T-helper 2 cell treated with Interferon-gamma antibody and Interleukin-4, amounts not matched to agents 5 μg/mL and 100 μg/mL, for 36 hours (primary cell): ENCODE measurements at places on chromosomes 12 and 14.

- DNase-seq, result no peak
These were observed 66.6 kb downstream of the DAAM1 start for GRCh38 chr14:59254911-59255545.

GRCh38 chr12:57725851-57726150 lies 12.7 kb downstream of the AGAP2 start:
- no peak for DNase-seq

DNA sequence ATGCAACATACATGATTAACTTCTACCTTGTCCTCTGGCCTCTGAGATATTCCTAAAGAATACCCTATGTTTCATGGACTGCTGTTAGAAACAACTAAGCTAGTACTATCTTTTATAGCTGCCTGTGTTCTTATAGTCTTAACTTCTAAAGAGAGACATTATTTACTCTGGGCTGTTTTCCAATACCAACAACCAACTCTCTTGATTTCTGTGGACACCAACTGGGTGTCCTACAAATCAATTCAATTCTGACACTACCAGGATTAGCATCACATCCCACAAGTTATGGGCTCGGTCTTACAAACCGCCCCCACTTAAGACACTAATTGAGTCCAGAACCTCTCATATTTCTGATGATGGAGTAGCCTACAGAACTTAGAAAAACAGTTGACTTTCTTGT lies 8.3 kb downstream of the XPOT start:
- no peak for DNase-seq

DNA sequence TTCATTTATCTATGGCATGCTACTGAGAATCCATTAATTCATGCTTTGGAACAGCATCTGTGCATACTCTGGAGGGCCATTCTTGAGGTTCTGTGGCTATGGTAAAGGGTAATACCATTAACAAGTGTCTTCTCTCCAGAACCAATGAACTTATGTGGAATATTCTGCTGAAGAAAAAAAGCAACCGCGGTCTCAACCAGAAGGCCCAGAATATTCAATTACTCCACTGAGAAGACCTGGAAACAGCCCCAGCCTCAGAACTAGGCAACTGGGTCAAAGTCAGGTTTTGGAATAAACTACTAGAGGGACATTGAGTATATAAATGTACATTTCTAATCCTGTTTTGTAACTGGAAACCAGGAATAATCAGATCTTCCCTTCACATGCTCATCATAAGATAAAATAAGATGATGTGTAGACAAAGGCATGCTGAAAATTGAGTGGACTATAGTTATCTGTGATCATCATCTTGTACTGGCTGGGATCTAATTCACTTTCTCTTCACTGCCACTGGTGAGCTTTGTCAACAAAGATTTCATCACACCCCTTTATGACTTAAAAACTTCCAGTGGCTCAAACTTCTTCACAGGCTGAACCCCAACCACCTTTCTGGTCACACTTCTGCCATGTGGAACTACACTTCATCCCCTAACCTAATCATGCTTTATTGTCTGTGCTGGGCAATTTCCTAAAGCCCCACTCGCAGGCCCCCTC lies 6.0 kb downstream of the SPTB start:
- no peak for DNase-seq

DNA sequence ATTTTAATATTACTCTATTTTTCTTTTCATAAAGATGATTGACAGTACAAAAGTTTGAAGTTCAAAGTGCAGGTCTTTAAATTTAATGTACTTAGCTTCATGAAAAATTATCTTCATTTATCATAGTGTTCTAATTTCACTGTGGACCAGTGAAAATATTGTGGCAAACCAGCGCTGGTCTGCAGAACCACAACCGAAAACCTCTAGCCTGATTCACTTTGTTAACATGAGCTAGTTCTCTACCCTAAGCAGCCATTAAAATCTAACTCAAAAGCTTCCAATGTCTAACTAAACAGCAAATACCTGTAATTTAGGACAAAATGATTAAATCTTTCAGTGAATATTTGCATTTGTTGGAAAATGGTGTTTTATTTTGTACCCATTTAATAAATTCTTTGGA lies 161.1 kb upstream of the TMTC2 start:
- no peak for DNase-seq

GRCh38 chr12:79983986-79984620 lies 49.2 kb upstream of the PPP1R12A start:
- DNase-seq, result no peak

GRCh38 chr12:49567302-49567610 lies 686 bp downstream of the MCRS1 start:
- DNase-seq, result no peak

DNA sequence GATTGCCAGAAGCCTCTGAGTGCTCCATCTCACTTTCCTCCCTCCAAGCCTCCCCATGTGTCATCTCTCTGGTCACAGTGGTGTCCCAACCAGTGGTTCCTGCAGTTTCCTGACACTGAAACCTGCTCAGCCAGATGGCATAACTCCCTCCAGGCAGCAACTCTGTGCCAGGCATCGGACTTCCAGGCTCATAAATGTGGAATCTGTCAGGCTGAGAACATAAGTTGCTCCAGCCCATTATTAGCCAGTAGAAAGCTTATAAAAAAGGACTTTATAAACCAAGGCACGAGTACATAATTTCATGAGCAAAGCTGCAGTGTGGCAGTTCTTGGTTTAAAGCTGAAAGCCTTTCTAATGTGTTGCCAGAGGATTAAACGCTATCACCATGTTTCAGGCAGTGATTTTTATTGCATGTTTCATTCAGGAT lies 194.3 kb downstream of the DACT1 start:
- no peak for DNase-seq
